ENCODE measurements at places on chromosomes 4 and X. TPM values are rescaled to one million over a fixed set of nuclear protein-coding genes. Genes with fewer than 3 reads are reported as not detected.

Gene HMGN5
- 3.6 TPM for total RNA-seq

Gene RIPPLY1
- not detected for total RNA-seq

Gene OTC
- not detected for total RNA-seq

Gene ERAS
- total RNA-seq, result 0.50 TPM

Gene ZNF141
- total RNA-seq, result 12.7 TPM

Gene FAAH2
- 8.2 TPM for total RNA-seq

DNA sequence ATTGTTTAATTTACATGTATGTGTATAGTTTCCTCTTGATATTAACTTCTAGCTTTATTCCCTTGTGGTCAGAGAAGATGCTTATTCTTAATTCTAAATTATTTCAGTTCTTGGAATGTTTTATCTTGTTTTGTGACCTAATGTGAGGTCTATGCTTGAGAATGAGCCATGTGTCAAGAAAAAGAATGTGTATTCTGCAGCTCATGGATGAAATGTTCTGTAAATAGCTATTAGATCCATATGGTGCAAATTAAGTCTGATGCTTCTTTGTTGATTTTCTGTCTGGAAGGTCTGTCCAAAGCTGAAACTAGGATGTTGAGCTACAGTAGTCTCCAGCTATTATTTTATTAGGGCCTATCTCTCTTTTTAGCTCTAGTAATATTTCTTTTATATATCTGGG is 187.3 kb upstream of the RASGEF1B start:
- no peak for DNase-seq

GRCh38 chrX:39749135-39749534 is 348.6 kb downstream of the BCOR start:
- DNase-seq, result no peak

- DNase-seq, result no peak
Observed at GRCh38 chr4:128913228-128913627, 103.7 kb downstream of the JADE1 start.

DNA sequence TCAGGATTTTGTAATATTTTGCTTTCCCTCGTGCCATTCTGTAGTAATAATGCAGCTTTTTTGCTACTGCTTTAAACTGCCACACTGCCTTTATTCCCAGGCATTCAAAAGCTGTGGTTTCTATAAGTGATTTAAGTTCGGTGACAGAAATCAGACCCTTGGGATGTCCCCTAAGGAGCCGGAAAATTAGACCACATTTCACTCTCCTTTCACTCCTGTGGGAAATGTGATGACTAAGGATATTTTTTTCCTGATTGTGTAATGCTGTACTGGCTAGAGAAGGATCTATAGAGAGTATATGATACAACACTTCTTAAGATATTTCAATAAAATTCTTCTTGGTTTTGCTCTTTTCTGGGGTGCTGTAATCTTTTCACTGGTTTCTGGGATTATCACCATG is 24.4 kb downstream of the UGT2A3 start:
- DNase-seq, result no peak

GRCh38 chr4:26611372-26611771 is 27.5 kb downstream of the TBC1D19 start:
- DNase-seq, result no peak

GRCh38 chr4:186596346-186596745 is 41.0 kb upstream of the MTNR1A start:
- DNase-seq, result no peak

DNA sequence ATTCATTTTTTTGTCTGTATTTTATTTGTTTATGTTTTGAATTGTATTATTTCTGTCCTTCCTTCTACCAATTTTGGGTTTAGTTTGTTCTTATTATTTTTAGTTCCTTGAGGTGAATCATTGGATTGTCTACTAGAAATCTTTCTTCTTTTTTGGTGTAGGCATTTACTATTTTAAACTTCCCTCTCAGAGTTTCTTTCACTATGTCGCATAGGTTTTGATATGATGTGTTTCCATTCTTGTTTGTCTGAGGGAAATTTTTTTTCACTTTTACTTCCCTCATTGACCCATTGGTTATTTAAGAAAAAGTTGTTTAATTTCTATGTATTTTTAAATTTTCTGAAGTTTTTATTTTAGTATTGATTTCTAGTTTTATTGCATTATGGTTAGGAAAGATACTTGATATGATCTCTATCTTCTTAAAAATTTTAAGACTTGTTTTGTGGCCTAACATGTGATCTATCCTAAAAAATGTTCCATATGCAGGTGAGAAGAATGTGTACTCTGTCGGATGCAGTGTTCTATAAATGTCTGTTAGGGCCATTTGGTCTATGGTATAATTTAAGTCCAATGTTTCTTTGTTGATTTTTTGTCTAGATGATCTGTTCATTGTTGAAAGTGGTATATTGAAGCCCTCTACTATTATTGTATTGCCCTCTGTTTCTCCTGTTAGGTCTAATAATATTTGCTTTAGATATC is 68.8 kb downstream of the IL15 start:
- no peak for DNase-seq

GRCh38 chr4:37767546-37767945 is 58.9 kb upstream of the PGM2 start:
- DNase-seq, result peak; percentile 16

DNA sequence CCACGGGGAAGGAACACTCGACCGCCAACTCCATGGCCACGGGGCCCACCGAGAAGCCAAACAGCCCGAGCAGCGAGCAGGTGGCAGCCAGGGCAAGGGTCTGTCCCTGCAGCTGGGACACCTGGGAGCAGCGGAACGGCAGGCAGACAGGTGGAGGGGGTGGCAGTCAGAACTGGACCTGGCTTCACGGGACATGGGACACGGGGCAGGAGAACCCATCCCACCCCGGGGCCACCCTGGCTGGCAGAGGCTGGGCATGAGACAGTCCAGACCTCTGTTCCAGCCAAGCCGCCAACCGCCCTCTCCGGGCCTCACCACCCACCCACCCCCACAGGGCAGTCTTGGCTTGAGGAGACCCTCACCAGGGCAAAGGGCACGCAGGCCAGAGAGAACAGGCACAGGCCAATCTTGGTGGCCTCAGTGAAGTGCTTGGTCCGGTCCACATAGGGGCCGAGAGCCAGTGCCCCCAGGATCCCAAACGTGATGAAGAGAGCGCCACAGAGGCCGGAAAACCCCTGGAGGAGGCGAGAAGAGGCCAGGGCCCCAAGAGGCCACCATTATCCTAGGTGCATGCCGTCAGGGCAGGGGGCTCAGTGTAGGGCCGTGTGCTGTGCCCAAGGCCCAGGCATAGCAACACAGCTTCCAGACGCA is 5.6 kb downstream of the SLC49A3 start:
- no peak for DNase-seq
